ENCODE measurements at places on chromosomes 12 and 14. TPM values are rescaled to one million over a fixed set of nuclear protein-coding genes. Genes with fewer than 3 reads are reported as not detected.

The SLC17A8 gene
- polyA plus RNA-seq, result not detected

The INSM2 gene
- polyA plus RNA-seq, result not detected

The SLC5A8 gene
- 0.07 TPM for polyA plus RNA-seq

The OR10G2 gene
- not detected for polyA plus RNA-seq

The TSHR gene
- 0.28 TPM for polyA plus RNA-seq

The SMOC1 gene
- polyA plus RNA-seq, result 12.5 TPM

The HCAR1 gene
- not detected for polyA plus RNA-seq

The NANOG gene
- 0.09 TPM for polyA plus RNA-seq

The AQP6 gene
- 0.19 TPM for polyA plus RNA-seq

The VRTN gene
- polyA plus RNA-seq, result 0.05 TPM

The KLHL28 gene
- 2.5 TPM for polyA plus RNA-seq

The ACSM4 gene
- not detected for polyA plus RNA-seq

The ZC2HC1C gene
- polyA plus RNA-seq, result 11.9 TPM

The A2M gene
- 22.8 TPM for polyA plus RNA-seq

The CLEC7A gene
- 1.0 TPM for polyA plus RNA-seq

The ACSS3 gene
- 2.1 TPM for polyA plus RNA-seq

The ZDHHC22 gene
- polyA plus RNA-seq, result 0.04 TPM

The OASL gene
- polyA plus RNA-seq, result 0.59 TPM

The INHBC gene
- polyA plus RNA-seq, result not detected

The RIMKLB gene
- 46.2 TPM for polyA plus RNA-seq

The SOAT2 gene
- 0.15 TPM for polyA plus RNA-seq

The TRHDE gene
- polyA plus RNA-seq, result 2.2 TPM

The MUCL1 gene
- polyA plus RNA-seq, result not detected

The ANO2 gene
- polyA plus RNA-seq, result 2.2 TPM

The DPPA3 gene
- polyA plus RNA-seq, result not detected

The TIGAR gene
- polyA plus RNA-seq, result 2.3 TPM

The KIF26A gene
- 3.6 TPM for polyA plus RNA-seq
